ENCODE measurements at places on chromosomes 3 and 15. TPM values are rescaled to one million over a fixed set of nuclear protein-coding genes. Genes with fewer than 3 reads are reported as not detected.

IP6K2 gene
- 35.8 TPM for total RNA-seq

DNA sequence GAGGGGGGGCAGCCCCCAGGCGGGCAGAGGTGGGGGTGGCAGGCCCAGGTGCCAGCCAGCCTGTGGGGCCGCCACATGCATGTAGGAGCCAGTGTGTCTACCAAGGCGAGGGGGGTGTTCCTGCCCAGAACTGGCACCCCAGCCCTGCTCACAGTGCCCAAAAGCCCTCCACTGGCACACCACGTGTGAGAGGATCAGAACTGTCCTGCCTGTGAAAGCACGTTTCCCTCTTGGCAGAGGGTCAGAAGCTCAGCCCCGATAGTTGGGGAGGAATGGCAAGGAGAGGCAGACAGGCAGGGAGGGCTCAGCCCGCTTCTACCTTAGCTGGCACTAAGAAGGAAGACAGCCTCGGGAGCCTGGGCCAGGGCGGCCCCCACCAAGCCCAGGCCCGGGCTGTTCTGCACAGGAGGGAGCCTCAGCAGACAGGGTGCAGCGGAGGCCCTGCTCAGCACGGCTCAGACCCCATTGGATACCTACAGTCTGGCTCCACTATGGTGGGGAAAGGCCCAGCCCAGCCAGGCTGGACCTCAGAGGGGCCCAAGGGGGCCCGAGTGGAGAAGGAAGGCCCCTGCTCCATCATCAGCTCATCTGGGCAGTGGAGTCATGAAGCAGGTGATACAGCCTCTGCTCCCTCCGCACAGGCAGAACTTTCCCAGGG, 84.8 kb upstream of the LINGO1 start:
- no peak for DNase-seq

- no peak for DNase-seq
These were observed 11.0 kb upstream of the FAM219B start for GRCh38 chr15:74917676-74918075.

GRCh38 chr15:69530991-69531664, 78.5 kb downstream of the RPLP1 start:
- no peak for DNase-seq
